ENCODE measurements at places on chromosomes 3 and 15.

GRCh38 chr15:56794165-56794552 is 60.9 kb upstream of the ZNF280D start:
- DNase-seq: no peak

DNA sequence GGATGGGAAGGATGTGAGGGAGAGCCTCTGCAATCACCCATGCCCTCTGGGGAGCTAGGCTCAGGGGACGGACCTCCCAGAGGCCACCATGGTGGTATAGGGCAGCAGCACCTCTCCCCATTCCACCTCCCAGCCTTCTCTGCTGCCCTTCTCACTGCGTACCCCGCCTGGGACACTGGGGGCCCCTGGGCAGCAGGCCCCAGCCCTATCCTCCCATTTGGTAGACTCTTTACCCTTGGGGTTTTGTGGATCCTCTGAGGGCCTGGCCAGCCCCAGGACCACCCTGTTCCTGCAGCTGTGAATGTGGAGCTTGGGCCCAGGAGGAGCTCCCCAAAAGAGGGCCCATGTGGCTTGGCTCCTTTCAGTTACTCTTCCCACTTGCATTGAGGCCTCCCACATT is 131.9 kb downstream of the DNAJB8 start:
- no peak for DNase-seq

DNA sequence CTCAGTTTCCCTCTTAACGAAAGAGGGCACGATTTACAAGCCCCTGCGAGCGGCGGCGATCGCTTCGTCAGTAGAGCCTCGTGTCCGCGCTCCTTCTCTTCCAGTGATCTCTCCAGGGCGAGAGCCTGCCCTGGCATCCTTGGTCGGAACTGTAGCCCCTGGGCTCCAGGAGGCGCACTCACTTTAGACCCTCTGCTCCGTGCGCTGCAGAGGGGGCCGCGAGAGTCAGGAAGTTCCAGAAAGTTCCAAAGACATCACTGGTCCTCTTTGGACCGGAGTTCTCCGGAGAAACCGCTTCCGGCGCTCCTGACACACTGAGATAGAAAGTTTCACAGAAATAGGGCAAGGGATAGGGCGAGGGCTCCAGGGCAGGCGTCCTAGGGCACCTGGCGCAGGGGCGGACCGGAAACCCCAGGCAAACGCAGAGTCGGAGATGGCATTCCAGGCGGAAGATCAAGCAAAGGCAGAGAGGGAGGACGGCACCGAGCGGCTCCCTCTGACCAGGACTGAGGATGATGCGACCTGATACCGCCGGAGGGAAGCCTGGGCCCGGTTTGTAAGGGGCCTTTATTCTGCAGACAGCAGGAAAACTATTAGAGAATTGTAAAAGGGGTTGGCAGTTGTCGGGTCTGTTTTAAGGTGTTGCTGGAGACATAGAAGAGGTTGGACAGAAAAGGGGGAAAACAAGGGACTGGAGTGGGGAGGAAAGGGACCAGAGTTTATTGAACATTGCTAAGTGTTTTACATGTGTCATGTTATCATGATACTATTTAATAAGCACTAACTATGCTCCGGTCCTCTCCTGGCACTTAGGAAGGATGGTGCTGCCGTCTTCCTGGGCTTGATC is 1.3 kb upstream of the CPEB1 start:
- no peak for DNase-seq

- no peak for DNase-seq
Observed at GRCh38 chr15:62365795-62366442, 200.8 kb upstream of the C2CD4B start.

- no peak for DNase-seq
Observed at GRCh38 chr3:37703626-37704025, 158.1 kb upstream of the CTDSPL start.

DNA sequence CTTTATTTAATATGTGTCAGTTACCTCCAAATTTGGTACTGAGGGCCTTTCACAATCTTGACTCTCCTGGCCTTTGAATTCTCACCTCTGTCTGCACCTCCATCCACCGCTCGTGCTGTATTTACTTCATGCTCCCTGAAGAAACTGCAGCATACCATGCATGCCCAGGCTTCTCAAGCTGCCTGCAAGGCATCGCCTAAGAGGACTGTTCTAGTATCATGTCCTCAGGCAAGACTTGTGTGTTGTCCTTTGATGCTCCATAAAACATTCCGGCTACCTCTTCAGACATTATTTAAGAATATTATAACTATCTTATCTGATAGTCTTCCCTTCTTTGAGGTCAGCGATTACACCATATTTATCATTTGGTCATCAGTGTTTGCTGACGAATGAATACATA is 682.5 kb downstream of the NR2F2 start:
- no peak for DNase-seq

DNA sequence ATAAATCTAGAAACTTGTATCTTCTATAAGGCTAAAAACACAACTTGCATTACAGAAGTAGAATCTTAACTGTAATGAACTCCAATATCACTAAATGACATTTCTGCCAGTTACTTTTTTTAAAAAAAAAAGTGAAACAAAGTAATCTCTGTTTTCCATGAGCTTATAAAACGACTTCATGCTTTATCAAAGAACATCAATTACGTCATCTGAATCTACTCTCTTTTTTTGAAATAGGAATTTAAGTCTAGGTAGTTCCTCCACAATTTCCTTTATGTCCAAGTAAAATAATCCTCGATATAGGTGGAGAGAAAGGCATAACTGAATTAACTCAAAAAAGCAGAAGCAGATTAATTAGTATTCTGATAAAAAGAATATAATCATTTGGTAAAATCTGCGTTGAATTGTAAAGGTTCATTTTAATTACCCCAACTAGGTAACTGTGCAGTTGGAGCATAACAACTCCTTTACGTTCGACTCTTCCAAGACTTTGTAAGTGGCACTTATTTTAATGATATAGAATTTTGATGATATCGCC is 1.4 kb downstream of the UACA start:
- no peak for DNase-seq

- no peak for DNase-seq
Observed at GRCh38 chr15:85482894-85483293, 102.5 kb downstream of the AKAP13 start.

GRCh38 chr15:63729115-63729884 is 104.4 kb downstream of the HERC1 start:
- no peak for DNase-seq

DNA sequence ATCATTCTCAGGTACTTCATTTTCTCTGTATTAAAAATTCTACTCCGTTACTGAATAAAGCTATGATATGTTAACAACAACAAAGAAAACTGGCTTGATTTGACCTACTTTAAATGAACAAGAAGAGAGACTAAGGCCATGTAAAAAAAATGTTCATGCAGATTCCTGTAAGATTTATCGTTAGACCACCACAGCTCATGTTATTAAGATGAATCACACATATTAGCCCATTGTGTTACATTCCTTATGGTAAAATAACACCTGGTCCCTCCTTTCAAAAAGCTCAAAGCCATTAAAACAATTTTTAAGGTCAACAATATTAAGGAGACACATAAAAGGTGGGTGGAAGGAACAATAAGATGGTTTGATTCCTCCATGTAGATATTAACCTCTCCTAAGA is 6.3 kb downstream of the THOC7 start:
- no peak for DNase-seq

- no peak for DNase-seq
Observed at GRCh38 chr3:136042608-136043221, 77.2 kb downstream of the PPP2R3A start.

GRCh38 chr15:88574655-88575054 is 28.2 kb upstream of the DET1 start:
- no peak for DNase-seq

- DNase-seq: peak; percentile 72
Observed at GRCh38 chr15:70101459-70102113, 3.9 kb upstream of the TLE3 start.

- DNase-seq: no peak
Observed at GRCh38 chr15:72237853-72238224, 6.8 kb upstream of the PKM start.

- no peak for DNase-seq
Observed at GRCh38 chr15:58611731-58612676, 137.5 kb downstream of the ADAM10 start.

DNA sequence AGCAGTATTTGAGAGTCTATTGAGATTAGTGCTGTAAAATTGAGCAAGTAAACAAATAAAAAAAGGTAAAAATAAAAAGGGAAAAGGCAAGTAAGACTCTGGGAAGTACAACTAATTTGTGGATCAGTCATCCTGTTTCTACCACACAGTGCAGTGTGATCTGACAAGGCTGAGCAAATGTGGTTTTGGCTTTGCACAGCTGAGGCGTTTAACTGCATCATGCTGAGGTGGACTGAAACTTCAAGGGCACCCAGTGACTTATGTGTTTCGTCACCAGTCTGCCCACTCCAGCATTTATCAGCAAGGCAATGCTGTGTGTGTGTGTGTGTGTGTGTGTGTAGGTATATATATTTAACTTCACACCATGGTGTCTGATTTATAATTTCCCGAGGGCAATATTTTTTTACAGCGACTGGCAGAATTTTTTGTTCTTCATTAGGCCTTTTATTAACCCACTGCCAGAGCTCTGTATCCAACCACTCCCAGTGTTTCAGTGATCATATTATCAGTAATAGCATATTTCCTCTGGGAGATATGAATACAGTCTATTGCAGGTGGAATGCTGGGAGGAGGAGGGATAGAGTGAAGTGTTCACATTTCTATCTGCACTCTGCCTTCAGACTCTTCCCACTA is 131.5 kb upstream of the SATB1 start:
- DNase-seq: no peak

DNA sequence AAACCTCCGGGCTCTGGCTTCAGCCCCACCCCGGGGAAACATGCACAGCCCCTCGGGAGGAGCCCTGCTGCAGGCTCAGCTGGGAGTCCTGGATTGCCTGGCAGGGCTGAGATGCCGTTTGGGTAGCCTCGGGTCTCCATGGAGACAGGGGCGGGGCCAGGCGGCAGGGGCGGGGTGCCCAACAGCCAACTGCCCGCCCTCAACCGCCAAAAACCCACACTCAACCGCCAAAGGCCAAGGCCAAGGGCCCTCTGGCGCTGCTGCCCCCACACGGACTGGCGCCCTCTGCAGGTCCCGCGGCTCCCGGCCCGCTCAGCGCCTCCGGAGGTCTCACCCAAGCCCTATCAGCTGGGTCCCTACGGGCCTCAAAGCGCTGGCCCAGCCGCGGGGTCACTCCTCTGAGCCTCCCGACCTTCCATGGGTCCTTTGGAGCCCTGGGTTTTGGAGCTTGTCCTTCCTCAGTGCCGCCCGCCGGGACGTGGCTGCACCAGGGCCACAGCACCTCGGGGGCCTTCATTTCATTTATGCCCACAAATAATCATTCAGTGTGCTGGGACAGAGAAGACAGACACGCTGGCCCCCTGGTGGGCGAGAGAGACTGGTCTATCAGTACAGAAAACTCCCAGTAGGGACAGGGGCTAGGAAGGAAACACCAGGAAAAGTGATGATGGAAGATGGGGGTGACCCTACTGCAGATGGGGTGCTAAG is 33.5 kb upstream of the ACAD9 start:
- DNase-seq: peak; percentile 62

GRCh38 chr15:88619796-88620195 is 1.3 kb upstream of the AEN start:
- no peak for DNase-seq

GRCh38 chr3:22779737-22780136 is 423.4 kb upstream of the UBE2E2 start:
- no peak for DNase-seq

- no peak for DNase-seq
Observed at GRCh38 chr3:24145981-24146822, 201.1 kb downstream of the NR1D2 start.

- DNase-seq: no peak
Observed at GRCh38 chr3:172142051-172142863, 102.9 kb downstream of the FNDC3B start.

- DNase-seq: no peak
Observed at GRCh38 chr3:89105503-89105902, 1.9 kb upstream of the EPHA3 start.

GRCh38 chr3:80526153-80526552 is 758.4 kb upstream of the ROBO1 start:
- DNase-seq: no peak

DNA sequence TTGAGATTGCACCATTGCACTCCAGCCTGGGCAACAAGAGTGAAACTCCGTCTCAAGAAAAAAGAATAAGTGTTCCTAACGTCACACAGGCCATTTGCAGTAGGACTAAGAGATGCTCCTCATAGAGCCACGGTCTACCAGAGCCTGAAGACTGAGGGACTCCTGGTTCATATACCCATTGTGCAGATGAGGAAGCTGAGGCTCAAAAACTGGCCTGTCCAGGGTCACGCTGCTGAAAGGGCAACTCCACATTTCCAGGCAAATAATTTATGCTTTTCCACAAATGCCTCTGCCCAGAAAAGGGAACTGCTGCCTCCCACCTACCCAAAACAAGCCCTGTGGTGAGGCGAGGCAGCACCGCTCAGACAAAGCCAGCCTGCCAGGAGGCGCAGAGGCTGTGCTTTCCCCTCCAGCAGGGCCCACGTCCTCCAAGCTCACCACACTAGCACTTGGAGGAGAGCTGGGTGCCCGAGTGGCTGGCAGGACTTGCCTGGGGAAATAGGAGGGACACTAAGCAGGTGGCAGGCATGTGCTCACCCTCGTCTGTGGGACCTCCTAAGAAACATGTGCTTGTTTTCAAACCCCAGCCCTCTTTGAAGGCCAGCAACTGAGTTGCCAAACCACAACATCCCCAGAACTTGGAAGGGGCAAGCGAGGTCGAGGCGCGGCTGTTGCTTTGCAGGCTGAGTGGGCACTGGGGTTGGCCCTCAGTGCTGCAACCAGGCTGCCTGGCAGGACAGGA is 195.6 kb downstream of the XXYLT1 start:
- no peak for DNase-seq

GRCh38 chr3:48026951-48027908 is 11.0 kb upstream of the MAP4 start:
- DNase-seq: no peak

GRCh38 chr15:63111481-63111880 is 10.2 kb upstream of the LACTB start:
- DNase-seq: no peak

DNA sequence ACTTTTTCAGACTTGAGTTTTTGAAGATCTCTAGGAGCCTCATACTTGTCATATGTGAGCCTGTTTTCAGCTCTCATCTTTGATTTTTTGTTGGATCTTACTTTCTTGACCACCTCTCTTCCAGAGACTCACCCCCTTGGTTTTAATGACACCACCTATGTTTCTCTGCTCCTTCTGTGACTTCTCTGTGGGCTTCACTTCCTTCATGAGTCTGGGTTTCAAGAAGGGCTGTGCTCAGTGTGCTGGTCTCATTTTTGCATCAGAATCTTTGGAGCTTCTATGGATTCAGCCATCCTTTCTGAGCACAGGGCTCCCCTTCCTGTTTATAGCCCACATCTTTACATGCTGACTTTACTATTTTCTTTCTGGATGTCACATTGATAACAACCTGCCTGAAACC is 17.7 kb downstream of the PPM1L start:
- no peak for DNase-seq
